ENCODE measurements at places on chromosomes 5 and 9.

DNA sequence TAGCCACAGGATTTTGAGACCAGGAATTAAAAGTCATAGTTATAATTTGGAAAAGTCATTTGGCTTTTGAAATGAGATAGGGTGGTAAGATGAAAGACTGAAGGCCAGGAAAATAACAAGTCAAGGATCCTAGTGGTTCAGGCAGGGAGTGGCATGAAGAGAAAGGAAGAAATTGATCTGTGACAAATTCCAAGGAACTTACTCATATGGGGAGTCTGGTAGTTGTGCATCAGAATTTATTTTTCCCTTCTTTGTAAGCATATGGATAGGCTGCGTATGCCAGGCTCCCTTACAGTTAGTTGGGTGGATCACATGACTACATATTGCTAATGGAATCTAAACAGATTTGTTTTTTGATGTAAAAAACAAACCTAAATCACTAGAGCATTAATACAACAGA lies 21.0 kb downstream of the ISL1 start:
- no peak for DNase-seq

GRCh38 chr9:98913705-98914104 lies 30.0 kb upstream of the COL15A1 start:
- DNase-seq: no peak

GRCh38 chr5:120361941-120362340 lies 102.2 kb upstream of the PRR16 start:
- no peak for DNase-seq

DNA sequence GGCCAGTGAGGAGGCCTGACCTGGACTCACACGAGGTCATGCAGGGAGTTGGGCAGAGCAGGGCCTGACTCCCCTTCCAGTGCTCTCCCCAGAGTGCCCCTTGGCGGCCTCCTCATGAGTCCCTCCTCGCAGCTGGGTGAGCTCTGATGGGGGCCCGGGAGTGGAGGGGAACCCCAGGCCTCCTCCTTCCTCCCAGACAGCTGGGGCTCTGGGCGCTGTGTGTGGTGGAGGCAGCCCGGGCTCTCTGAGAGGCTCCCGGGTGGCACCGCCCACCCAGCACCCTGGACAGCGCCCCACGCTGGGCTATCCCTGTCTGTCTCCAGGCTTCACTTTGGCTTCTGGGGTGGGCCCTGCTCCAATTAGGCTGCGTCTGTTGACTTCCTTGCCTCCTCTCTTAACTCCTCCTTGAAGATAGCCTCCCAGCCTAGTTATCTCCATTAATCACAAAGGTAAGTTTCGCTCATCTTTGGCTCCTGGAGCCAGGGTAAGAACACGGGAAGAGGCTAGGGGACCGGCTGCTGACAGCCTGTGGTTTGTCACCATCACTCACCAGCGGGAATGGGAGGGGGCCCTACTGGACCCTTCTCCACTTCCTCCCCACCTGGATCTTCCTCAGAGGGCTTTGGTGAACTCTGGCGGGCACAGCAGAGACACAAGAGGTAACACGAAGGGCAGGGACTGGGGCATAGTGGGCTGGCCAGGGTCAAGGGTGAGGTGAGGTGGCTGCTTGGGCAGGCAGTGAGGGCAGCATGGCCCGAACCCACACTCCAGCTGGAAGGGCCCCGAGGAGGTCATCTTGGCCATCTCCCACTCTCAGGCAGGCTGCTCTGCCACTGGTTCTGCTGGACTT lies 13.1 kb downstream of the PSD2 start:
- DNase-seq: no peak

- no peak for DNase-seq
Measured at GRCh38 chr9:86549401-86549811, 195.2 kb upstream of the TUT7 start.

GRCh38 chr9:129102095-129102525 lies 8.5 kb downstream of the CRAT start:
- no peak for DNase-seq

DNA sequence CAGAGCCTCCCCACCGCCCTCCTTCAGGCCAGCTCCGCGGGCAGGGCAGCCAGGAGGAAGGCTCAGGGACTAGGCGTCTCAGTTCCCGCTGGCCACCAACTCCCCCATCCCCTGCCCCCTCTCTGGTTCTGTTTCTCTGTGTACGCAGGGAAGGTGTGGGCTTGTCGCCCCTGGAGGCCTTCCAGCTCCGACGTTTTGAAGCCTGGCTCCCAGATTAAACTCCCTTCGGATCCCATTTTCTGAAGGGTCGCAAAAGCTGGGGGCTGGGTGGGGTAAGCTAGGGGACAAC lies 346 bp downstream of the ATOX1 start:
- DNase-seq: peak; percentile 77

DNA sequence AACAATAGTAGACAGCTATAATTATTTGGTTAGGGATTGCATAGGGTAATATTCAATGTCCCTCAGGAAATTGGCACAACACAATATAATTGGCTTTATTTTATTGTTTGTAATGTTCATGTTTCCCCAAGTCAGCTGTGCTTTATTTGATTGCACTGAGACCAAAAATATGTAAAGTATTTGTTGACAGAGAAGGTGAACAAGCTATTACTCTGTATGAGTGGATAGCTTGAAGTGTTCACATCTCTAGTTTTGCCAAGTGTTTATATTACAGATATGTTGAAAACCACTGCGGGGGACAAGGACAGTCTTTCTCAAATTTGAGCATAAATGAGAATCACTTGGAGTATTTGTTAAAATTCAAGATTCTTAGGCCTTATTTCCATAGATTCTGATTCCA lies 83.3 kb downstream of the RAB3C start:
- no peak for DNase-seq

- no peak for DNase-seq
Measured at GRCh38 chr5:99878830-99879229, 656.3 kb upstream of the FAM174A start.

DNA sequence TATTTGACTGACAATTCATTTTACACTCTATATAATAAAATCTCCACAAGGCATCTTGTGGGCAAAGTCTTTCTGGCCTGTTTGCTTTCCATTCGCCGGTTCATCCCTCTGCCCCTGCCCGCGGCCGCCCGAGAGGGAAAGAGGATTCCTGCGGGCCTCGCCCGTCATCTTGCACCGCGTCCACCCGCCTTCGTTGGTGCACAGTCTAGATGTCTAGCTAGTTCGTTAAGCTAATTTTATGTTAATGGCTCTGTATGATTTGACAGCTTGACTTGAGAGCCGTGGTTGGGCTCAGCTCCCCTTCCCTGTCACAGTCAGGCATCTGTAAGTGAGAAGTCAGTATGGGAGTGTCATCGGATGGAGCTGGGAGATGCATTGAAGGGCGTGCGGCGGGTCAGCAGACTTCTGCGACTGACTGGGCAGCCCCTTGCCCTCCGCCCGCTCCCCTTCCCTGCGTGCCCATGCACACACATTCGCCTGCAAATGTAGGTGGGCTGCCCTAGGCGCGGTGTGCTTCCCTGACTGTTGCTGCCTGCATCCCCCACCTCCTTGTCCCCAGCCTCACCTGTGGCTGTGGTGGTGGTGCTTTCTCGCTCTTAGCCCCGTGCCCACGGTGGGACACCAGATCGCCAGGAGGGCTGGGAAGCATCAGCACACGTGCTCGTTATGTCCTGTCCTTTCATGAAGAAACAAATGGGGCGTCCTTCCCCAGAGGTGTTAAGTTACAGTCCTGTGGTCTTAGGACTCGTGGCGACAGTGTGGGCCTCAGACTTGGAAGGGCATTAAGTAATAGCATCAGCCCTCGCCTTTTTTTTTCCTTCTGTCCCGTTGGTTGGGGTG lies 25.9 kb upstream of the PRDM12 start:
- no peak for DNase-seq

DNA sequence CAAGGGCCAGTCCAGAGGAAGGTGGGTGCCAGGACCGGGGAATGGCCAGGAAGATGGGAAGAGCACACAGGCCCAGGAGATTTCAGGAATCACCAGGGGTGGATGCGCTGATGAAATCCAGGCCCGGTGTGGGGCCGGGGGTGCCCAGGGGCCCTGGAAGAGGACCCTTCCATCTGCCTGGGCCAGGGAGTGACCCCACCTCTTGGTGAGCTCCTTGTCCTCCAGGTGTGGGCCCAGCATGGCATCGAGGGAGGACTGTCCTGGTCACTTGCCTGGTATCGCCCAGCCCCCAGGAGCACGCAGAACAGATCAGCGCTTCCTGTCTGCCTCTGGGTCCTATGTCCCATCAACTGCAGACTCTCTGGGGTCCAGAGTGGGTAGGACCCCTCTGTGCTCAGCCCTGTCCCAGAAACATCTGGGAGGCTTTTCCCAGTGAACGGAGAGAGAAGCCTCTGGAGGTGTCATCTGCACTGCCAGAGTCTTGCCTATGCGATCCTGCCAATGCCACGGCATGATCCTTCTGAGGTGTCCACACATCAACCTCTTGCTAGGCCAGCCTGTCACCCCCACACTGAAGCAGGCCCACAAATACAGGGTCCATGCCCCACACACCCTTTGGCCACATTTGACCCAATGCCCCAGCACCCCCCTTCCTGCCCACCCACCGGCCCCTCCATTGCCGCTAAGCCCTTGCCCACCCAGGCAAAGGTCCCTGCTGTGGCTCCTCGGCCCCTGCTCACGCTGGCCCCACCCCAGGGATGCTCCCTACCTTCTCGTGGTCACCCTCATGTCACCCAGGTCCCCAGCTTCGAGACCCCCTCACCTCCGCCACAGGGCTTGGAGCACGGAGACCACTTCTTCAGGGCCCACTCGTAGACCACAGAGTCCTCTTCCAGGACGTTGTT lies 67.2 kb downstream of the ZNF354C start:
- no peak for DNase-seq
